ENCODE measurements at places on chromosomes 6 and 20. TPM values are rescaled to one million over a fixed set of nuclear protein-coding genes. Genes with fewer than 3 reads are reported as not detected.

- DNase-seq = no peak
Measured at GRCh38 chr6:15301179-15302006, 55.5 kb downstream of the JARID2 start.

DNA sequence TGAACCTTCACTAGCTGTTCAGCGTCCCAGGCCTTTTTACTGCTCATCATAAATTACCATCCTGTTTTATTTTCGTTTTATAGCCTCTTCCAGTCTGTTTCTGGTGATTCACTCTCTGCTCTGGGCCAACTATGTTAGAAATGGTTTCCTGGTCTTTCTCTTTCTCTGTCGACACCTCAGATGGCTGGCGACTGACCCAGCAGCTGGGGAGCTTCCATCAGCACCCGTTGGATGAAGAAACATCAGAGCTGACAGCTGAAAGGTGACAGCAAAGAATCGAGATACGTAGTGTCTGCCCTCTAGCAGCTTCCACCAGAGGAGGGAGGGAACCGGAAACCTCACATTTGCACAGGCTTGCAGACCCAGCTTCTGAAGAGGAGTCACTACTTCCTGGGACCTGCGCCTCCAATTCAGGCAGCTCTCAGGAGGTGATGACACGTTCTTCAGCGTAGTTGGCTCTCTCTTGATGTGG lies 82.9 kb upstream of the MLN start:
- no peak for DNase-seq

- no peak for DNase-seq
Measured at GRCh38 chr6:314377-314776, 22.1 kb downstream of the DUSP22 start.

Gene EMILIN3
- total RNA-seq = 0.50 TPM

Gene OLIG3
- total RNA-seq = not detected

- DNase-seq = peak; percentile 92
Measured at GRCh38 chr6:15491255-15491985, 171.4 kb downstream of the DTNBP1 start.

Gene COL19A1
- total RNA-seq = 1.1 TPM

- no peak for DNase-seq
Measured at GRCh38 chr20:11031300-11031699, 357.5 kb upstream of the JAG1 start.

Gene LY6G6D
- total RNA-seq = not detected

GRCh38 chr6:1463751-1464426 lies 74.5 kb downstream of the FOXF2 start:
- no peak for DNase-seq

Gene HSPA12B
- total RNA-seq = 18.9 TPM

Gene HLA-DQA2
- total RNA-seq = 6.4 TPM

Gene RIPOR2
- total RNA-seq = 24.2 TPM

Gene DNAH8
- 0.50 TPM for total RNA-seq

DNA sequence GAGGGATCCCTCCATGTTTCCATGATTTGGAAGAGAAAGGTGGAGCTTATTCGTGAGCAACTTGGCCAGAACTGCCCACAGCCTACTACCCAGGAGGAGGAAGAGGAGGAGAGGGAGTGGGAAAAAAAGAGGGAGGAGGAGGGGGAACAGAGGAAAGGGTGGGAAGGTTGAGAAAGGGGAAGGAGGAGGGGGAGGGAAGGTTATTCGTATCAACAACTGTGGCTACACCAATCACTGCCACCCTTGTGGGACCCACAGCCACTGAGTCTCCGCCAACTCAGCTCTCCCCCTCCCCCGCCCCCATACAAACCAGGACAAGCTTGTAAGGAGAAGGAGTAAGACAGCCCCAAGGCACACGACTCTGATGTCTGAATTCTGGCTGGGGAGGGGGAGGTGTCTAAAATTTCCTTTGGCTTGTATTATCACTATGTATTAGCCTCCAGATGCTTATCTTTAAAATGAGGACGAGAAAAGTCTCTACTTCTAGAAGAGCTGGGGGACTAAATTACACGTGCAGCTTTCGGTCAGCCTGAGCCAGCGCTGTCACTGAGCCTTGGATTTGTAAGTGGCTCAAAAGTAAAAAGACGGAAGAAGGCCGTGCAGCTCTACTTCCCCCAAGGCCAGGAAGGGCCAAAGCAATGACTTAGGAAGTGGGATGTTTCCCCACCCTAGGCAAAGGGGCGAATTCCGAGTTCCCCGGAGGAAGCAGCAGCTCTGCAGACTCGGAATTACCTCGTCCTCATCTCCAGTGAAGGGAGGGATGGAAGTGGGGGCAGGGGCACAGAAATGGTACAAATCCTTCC lies 1.0 kb downstream of the FKBP1A start:
- no peak for DNase-seq

Gene RIMS1
- total RNA-seq = 4.5 TPM

- no peak for DNase-seq
Measured at GRCh38 chr20:3515379-3516170, 44.8 kb downstream of the ATRN start.

Gene TMEM217
- 0.72 TPM for total RNA-seq

GRCh38 chr6:21752054-21752811 lies 158.7 kb downstream of the SOX4 start:
- no peak for DNase-seq

DNA sequence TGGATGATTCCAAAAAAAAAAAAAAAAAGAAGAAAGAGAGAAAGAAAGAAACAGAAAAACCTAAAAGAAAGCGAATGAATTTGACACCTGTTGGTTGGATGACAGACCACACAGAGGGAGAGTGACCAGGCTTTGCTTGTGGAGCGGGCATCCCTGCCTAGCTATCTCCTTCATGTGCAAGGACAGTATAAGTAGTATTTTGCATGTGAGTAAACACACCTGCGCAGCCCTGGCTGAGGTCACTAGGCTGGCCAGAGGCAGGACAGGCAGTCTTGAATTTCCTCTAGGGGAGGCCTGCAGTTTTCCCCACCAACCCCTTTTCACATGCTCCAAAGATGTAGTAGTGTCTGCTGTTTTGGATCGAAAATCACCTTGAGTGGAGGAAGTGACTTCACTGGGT lies 126.4 kb downstream of the CCDC170 start:
- no peak for DNase-seq

Data from kidney (tissue), 22 donors.